PC-3 (cell line): ENCODE measurements at places on chromosomes 12 and 14. TPM values are rescaled to one million over a fixed set of nuclear protein-coding genes. Genes with fewer than 3 reads are reported as not detected.

DNA sequence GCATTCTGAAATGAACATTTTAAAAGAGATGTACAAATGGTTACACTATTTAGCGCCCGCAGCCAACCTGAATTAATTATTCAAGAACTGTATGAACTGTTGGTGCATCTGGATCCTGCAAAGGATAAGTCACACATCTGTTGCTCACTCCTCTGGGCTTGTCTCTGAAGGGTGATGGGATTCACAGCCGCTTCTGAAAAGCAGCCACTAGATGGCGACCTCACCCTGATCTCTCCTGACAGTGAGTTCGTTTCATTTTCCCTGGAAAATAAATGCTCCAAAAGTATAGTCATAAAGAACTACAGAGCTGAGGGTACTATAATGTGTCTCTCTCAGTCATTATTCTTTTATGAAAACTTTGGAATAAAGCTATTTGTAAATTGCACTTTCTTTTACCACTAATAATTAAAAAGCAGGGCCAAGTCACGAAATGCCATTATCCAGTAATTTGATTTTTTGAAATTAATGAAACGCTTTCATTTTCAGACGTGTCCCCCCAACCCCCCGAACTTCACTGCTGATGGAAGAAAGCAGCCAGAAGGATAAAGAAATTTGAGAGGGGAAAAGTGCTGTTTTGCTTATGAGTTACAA lies 789.6 kb downstream of the NRXN3 start:
- no peaks in the 10 kb centered on the region for H3K27me3 ChIP-seq
- no peak overlapping the region for H3K4me3 ChIP-seq
- H3K27ac ChIP-seq, result no peak overlapping the region
- no peaks in the 10 kb centered on the region for H3K4me1 ChIP-seq

The LUM gene
- 0.15 TPM in 1 of 2 replicates, not detected in the other for total RNA-seq

- no peak for DNase-seq
- no peak overlapping the region for H3K27ac ChIP-seq
- H3K27me3 ChIP-seq, result no peaks in the 10 kb centered on the region
Measured at GRCh38 chr14:68749487-68750475, 43.1 kb downstream of the ZFP36L1 start.

The GSG1 gene
- total RNA-seq, result 0.77 TPM in 1 of 2 replicates, not detected in the other

- H3K27me3 ChIP-seq, result peaks cover 64% of the 10 kb centered on the region
- H3K27ac ChIP-seq, result no peak overlapping the region
- no peak overlapping the region for H3K4me3 ChIP-seq
Measured at GRCh38 chr12:128771681-128772080, 52.1 kb downstream of the SLC15A4 start.

GRCh38 chr12:88496429-88496828 lies 83.8 kb downstream of the KITLG start:
- DNase-seq, result no peak
- H3K27ac ChIP-seq, result peak overlapping the region; percentile 25; the same call in 1 of the 2 replicates
- no peaks in the 10 kb centered on the region for H3K27me3 ChIP-seq

- H3K4me3 ChIP-seq, result no peak overlapping the region
- H3K36me3 ChIP-seq, result no peaks in the 10 kb centered on the region
- peaks cover 17% of the 10 kb centered on the region for H3K4me1 ChIP-seq
- no peak for DNase-seq
- no peak overlapping the region for H3K27ac ChIP-seq
Measured at GRCh38 chr14:69688299-69688649, 76.9 kb downstream of the SUSD6 start.

- H3K4me1 ChIP-seq, result peaks cover 20% of the 10 kb centered on the region
- H3K4me3 ChIP-seq, result peak overlapping the region; percentile 92
- no peaks in the 10 kb centered on the region for H3K27me3 ChIP-seq
- 0 out of 2 replicates have a peak, but pooled peaks cover 5% of the 10 kb centered on the region for H3K36me3 ChIP-seq
- DNase-seq, result peak; percentile 28
- H3K27ac ChIP-seq, result no peak overlapping the region
Measured at GRCh38 chr12:124861492-124861891, 2.2 kb downstream of the SCARB1 start.

- DNase-seq, result no peak
- no peaks in the 10 kb centered on the region for H3K36me3 ChIP-seq
- no peak overlapping the region for H3K27ac ChIP-seq
Measured at GRCh38 chr12:105995961-105996431, 142.8 kb downstream of the NUAK1 start.

The CCT2 gene
- total RNA-seq, result 306 and 345 TPM in 2 replicates

- no peaks in the 10 kb centered on the region for H3K4me1 ChIP-seq
- no peak for DNase-seq
- no peaks in the 10 kb centered on the region for H3K36me3 ChIP-seq
- no peaks in the 10 kb centered on the region for H3K27me3 ChIP-seq
Measured at GRCh38 chr14:24609655-24610344, at the start of gene GZMH. Gene GZMH, minus strand, starts transcription at chr14:24609685. Its CDS starts 72 bp downstream, at chr14:24609613.

DNA sequence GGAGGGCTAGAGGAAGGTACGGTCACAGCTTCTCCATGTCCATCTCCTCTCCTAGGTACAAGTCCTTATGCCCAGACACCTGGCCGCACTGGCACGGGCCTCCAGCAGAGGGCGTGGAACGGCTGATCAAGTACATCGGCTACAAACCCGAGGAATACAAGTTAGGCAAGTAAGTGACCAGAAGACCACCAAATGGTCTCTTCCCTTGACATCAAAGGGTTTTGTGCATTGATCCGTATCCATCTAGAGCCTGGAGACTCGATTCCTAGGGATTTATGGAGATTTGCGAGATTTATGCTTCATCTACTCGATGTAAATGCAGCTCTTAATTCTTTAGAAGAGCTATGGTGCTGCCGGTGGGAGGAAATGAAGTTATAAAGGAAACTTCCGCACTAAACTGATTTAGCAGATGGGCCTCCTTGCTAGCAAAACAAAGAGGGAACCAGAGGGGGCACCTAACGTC lies 44.2 kb downstream of the KCTD10 start:
- H3K4me1 ChIP-seq, result peaks cover 4% of the 10 kb centered on the region
- no peak overlapping the region for H3K4me3 ChIP-seq
- no peaks in the 10 kb centered on the region for H3K27me3 ChIP-seq
- H3K36me3 ChIP-seq, result no peaks in the 10 kb centered on the region
